ENCODE measurements at places on chromosomes 16 and 17.

- no peak for DNase-seq
Observed at GRCh38 chr17:49581648-49581998, 6.0 kb downstream of the NXPH3 start.

- DNase-seq = no peak
Observed at GRCh38 chr17:41695134-41695661, 6.5 kb downstream of the EIF1 start.

GRCh38 chr16:74463888-74464287, 42.6 kb upstream of the CLEC18B start:
- no peak for DNase-seq

GRCh38 chr17:45785480-45786193, 1.5 kb downstream of the CRHR1 start:
- DNase-seq = no peak

GRCh38 chr17:77237232-77238008, 96.7 kb downstream of the SEC14L1 start:
- DNase-seq = no peak

DNA sequence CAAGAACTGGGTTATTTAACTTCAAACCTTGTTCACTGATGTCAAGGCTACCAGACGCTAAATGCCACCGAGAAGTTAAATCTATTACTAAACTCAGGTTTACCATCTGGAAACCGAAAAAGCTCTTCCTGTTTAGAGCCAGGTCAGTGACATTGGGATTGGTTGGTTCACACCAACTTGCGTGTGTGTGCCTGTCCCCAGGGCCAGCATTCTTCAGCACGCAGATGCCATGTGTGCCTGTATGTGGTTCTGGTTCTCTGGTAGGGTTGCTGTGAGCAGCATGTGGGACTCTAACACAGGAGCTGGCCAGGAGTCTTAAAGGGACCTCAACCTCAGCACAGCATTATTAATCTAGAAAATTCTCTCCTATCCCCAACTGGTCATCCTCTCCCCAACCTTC, 18.1 kb upstream of the TBX2 start:
- no peak for DNase-seq

DNA sequence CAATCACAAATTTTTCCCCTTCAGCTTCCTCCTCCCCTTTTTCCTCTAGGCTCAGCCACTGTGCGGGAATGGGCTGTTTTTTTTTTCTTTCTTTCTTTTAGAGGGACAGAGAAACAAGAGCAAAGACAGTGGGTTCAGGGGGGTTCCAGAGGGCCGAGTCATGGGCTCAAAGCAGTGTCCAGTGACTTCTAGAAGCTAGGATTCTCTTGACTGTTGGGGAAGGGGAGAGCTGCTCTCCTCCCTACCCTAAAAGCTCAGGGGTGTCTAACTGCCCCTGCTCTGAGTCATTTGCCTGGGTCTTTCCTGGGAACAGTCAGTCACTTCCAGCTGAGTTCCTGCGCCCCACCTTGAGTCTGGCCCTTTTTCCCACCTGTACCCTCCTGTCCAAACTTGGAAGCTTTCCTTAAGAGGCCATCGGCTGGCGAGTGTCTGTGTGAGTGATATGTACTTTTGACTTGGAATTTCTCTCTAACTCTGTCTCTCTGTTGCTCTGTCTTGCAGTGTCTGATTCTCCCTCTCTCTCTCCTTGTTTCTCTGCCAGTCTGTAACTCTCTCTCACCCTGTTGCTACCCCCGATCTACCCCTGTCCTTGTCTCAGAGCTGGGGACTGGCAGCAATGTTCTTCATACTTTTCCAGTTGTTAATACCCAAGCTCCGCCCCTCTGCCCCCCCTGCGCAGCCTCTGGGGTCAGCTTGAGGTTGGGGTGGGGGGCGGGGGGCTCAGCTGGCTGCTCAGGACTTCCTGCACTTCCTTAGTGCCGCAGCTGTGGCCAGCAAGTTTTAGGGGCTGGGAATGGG, 2.4 kb downstream of the THRA start:
- peak; percentile 49 for DNase-seq

DNA sequence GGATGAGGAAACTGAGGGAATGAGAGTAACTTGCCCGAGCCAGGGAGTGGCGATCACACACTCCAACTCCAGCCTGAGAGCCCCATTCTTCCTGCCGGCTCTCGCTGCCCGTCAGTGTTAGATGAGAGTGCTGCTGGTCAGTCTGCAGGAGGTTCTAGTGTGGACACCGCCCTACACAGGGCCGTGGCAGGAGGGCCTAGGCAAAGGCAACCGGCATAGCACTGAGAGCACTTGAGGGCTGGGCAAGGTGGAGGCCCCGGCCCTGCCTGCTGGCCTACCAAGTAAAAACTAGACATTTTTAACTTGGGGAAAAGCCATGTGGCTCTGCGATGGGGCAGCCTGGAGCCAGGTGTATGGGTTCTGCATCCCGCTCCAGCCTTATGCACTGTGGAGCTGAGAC, 354.8 kb downstream of the SEC14L1 start:
- DNase-seq = no peak

GRCh38 chr16:22372882-22373661, 1.3 kb downstream of the CDR2 start:
- peak; percentile 33 for DNase-seq

DNA sequence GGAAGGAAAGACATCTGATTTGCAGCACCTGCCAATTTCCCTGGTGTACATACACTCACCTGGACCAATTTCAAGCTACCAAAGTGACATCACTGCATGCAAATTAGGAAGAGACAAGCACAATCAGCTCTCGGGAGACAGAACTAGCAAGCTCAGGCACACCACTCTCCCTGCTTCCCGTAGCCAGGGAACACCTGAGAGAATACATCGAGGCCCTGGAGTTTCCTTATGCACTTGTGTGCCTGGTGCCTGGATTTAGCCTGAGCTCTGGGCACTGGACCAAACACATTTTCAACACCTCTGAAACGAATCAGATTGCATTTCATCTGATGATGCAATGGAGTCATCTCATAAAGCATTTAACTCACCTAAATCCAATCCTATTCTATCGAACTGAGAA, 110.5 kb downstream of the HS3ST2 start:
- DNase-seq = no peak

DNA sequence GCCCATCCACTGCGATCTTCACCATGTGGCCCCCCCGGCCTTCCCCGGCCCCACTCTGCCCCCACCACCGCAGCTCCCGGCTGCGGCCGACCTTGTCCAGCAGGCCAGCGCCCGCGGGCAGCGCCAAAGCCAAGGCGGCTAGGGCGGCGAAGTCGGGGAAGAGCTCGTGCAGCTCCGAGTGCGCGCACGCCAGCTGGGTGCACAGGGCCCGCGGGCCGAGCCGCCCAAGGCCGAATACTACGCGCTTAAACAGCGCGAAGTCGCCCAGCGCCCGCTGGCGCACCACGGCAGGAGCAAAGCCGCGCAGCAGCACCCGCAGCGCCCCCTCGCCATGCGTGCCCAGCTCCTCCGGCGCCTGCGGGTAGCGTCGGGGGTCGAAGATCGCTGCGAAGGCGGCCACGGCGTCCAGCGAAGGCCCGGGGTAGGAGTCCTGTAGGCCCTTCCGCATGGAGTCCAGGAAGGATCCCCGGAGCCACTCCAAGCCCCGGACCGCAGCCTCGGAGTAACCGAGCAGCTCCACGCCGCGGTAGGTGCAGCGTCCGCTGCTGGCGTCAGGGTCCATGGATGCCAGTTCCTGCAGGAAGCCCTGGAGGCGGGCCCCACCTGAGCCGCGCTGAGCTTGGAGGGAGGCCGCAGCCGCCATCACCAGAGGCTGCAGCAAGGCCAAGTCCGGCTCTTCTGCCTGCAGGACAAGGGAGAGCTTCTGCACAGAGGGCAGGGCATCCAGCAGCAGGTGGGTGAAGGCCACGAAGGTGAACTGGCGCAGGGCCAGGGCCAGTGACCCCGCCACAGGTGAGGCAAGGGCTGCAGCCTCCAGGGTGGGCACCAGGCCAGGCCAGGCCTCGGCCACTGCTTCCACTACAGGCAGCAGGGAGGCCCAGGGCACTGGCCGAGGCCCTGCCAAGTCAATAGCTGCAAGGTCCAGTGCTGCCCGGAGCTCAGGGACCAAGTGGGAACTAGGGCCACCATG, 10.3 kb downstream of the C17orf113 start:
- no peak for DNase-seq

- no peak for DNase-seq
Observed at GRCh38 chr17:81075307-81075706, 40.4 kb downstream of the BAIAP2 start.

DNA sequence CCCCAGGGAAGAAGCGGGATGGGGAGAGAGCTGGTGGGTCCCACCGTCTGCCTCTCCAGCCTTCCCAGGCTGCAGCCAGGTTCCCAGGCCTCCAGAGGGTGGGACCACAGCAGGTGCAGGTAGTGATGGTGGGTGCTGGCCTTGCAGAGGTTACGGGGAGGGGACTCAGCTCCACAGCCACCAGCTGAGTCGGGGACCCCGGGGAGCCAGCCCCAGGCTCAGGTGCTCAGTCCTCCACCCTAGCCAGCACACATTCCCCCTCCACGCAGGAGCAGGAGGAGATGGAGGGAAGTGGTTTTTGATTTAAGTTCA, 5.0 kb downstream of the TP53I13 start:
- no peak for DNase-seq

DNA sequence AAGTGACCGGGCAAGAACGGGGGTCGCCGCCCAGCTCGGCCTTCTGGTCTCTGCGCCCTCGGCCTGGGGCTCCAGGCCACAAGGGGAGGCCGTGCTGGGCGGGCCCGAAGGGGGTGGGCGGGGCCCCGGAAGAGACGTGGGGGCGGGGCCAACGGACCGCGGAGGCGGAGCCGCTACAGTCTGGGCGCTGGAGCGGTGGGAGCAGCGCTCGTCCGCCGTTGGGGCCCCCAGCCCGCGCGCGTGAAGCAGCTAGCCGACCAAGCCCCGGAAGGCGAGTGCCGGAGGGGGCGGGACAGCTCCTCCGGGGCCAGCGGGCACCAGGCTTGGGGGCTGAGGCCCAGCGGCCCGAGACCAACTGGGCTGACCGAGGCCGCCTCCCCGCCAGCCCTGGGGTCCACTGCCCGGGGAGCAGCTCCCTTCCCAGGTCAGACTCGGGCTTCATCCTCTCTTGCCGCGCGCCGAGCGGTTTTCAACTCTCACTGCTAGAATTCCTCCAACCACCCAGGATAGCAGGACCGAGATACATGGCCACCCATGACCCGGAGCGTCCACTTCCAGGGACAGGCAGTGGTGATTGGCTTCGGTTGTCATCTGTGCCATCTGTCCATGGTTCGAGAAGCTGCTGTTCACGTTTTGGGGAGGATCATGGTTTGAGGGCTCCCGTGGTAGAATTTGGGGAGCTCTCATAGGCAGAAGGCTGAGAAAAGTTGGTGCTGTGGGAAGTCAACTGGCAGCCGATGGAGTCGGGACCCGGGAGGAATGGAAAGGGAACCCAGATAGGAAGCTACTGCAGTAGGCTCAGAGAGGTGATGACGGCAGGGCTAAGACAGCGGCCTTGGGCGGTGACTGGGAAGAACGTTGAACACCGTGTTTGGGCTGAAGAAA, 44.6 kb upstream of the LCMT1 start:
- peak; percentile 64 for DNase-seq

DNA sequence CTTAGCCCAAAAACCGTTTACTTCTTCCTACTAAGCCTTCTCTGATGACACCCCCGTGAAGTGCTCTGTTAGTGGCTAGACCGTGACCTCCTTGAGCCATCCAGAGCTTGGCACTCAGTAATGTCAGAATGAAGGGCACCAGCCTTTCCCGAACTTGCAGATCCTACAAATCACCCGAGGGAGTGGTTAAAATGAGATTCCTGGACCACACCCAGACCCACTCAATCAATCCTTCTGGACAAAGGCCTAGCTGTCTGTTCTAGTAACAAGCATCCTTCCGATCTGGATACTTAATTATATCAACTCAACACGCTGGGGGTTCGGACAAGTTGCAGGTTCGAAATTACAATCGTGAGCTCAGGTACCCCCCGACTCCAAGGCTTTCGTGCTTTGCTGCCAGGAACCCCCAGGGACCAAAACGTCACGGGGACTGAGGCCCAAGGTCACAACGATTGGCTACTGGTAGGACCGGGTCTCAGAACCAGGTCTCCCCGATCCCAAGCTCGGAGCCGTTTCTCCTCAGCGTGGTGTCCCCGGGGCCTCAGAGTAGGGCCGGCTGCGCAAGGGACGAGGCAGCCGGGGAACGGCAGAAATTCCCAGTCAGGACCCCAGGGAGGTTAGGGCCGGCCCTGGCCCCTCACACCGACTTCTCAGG, 527 bp downstream of the CIAPIN1 start:
- DNase-seq = peak; percentile 35

Data from fibroblast of the aortic adventitia (primary cell).